T-helper 17 cell (primary cell): ENCODE measurements at places on chromosomes 5 and 9. TPM values are rescaled to one million over a fixed set of nuclear protein-coding genes. Genes with fewer than 3 reads are reported as not detected.

The PELO gene
- 8.1 TPM for total RNA-seq

The ADAMTS13 gene
- total RNA-seq = 1.9 TPM

- H3K4me1 ChIP-seq = no peaks in the 10 kb centered on the region
- DNase-seq = no peak
- H3K4me3 ChIP-seq = no peak overlapping the region
- peaks cover 36% of the 10 kb centered on the region for H3K27me3 ChIP-seq
- no peaks in the 10 kb centered on the region for H3K36me3 ChIP-seq
These were observed 61.1 kb upstream of the MAN2A1 start for GRCh38 chr5:109628591-109628990.

DNA sequence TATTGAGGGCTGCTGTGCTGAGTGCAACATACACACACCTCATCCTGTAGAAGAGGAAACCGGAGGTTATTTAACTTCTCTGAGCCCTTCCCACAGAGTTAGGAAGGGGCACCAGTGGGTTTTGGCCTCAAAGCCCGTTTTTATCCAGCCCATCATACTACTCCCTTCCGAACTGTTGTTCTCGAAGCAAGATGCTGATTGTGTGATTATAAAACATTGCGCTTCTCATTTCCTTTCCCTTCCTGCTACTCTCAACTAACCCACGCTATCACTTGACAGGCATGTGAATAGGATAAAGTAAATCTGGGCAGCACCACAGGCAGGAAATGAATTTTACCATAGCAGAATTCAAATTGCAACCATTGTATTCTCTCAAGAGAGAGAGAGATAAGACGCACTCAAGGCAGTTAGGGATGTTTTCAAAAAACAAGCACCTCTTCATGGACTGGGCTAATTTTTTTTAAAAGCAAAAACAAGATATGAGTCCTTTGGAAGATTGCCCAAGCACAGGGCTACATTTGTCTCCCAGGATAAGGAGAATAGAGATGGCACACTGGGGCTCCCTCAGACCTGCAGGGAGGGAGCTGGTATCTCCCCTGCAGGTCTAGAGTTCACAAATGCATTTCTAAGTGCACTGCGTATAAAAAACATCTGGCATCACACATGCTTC lies 52.6 kb downstream of the GNA14 start:
- peaks cover 28% of the 10 kb centered on the region for H3K27me3 ChIP-seq
- H3K4me1 ChIP-seq = peaks cover 6% of the 10 kb centered on the region
- no peak overlapping the region for H3K27ac ChIP-seq
- H3K36me3 ChIP-seq = no peaks in the 10 kb centered on the region

- peaks cover 17% of the 10 kb centered on the region for H3K36me3 ChIP-seq
- H3K4me1 ChIP-seq = peaks cover 3% of the 10 kb centered on the region
- DNase-seq = no peak
These were observed 83.9 kb downstream of the RIC1 start for GRCh38 chr9:5712651-5713390.

The NADK2 gene
- total RNA-seq = 12.0 TPM

DNA sequence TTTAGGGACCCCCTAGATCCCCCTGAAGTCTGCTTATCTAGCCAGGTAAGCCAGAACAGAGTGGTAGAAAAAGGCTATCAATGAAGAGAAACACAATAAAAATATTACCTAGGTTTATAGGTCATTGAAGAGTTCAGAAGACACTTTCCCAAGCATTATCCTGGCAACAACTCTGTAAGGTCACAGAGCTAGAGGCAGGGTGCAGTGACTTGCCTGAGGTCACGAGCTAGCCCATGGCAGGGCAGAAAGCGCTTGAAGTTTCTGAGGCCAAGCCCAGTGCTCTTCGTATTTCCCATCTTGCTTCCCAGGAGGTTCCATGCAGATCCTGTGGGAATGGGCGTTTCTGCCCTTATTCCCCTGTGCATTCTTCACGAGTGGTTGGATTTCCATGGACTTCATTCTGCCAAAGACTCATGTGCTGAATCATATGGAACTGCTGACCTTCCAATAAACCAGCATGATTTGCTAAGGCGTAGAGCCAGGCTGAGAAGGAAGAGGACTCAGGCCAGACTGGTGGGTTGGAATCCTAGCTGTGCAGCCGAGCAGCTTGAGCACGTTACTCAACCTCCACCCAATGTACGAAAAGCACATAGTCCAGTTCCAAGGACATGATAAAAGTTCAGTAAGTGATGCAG lies 22.1 kb downstream of the TRMO start:
- peak overlapping the region; percentile 45 for H3K4me3 ChIP-seq
- H3K27ac ChIP-seq = peak overlapping the region; percentile 19
- H3K4me1 ChIP-seq = peaks cover 34% of the 10 kb centered on the region
- no peaks in the 10 kb centered on the region for H3K27me3 ChIP-seq
- peaks cover 4% of the 10 kb centered on the region for H3K36me3 ChIP-seq

The SH3GL2 gene
- total RNA-seq = not detected

- no peaks in the 10 kb centered on the region for H3K36me3 ChIP-seq
- H3K27me3 ChIP-seq = peaks cover 27% of the 10 kb centered on the region
- no peak overlapping the region for H3K4me3 ChIP-seq
- no peak for DNase-seq
- H3K27ac ChIP-seq = no peak overlapping the region
These were observed 71.4 kb upstream of the DAP start for GRCh38 chr5:10832421-10832820.

- no peak for DNase-seq
- H3K4me3 ChIP-seq = no peak overlapping the region
- H3K4me1 ChIP-seq = peaks cover 6% of the 10 kb centered on the region
- H3K36me3 ChIP-seq = no peaks in the 10 kb centered on the region
- H3K27ac ChIP-seq = peak overlapping the region; percentile 57
These were observed 9.3 kb downstream of the SH3RF2 start for GRCh38 chr5:145945620-145946111.

DNA sequence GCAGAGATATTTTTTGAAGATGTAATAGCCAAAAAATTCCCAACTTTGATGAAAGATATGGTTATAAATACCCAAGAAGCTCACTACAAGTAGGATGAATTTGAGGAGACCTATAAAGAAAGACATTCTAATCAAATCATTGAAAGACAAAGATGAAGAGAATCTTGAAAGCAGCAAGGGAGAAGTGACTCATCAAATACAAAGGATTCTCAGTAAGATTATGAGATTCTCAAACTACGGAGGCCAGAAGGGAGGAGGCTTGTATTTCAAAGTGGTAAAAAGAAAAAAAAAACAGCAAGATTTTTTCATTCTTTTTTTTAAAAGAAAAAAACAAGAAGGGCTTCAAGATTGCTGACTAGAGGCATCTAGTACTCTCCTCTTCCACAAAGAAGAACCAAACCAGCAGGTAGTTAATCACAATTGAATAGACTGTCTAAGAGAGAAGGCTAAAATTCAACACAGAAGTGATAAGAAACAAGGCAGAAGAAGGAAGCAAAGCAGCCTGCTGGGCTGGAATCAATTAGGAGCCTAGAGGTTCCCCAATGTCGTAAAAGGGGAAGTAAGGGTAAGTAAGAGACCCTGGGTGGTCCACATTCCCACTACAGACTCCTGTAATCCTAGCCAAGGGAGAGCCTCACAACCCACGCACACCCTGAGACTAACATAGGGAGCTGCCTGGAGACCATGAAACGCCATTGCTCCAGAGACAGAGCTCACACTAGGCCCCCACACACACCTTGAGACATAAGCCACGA lies 59.1 kb upstream of the NIPAL4 start:
- peak overlapping the region; percentile 57 for H3K27ac ChIP-seq
- DNase-seq = no peak
- no peaks in the 10 kb centered on the region for H3K27me3 ChIP-seq

DNA sequence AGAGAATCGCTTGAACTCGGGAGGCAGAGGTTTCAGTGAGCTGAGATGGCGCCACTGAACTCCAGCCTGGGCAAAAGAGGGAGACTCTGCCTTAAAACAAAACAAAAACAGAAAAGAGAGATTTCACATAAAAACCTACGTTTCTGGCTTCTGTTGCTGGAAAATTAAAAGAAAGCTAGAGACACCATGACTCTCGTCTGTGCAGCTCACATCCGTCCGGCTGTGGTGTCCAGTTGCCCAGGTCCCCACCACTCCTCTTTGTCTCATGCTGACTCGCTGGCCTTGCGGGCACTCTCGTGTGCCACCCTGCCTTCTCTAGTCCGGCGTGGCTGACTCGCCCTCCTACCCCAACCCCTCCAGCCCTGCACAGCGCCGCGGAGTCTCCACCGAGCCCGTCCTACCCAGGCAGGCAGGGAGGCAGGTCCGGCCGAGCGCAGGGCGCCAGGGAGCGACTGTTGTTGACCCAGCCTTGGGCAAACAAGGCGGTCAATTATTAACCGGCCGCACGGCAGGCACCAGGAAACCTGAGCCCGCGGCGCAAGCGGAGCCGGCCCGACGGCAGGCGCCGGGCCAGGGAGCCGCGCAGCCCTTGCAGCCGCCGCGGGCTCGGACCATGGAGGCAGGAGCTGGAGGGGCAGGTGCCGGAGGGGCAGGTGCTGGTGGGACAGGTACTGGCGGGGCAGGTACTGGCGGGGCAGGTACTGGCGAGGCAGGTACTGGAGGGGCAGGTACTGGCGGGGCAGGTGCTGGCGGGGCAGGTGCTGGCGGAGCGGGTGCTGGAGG lies at the start of gene PRRT1B:
Gene PRRT1B (plus strand): TSS at position 521 of the 783 bp plus-strand sequence. CDS start 93 bp downstream, at position 614.
- no peak within 1 kb of the TSS for H3K27ac ChIP-seq
- H3K36me3 ChIP-seq = peaks cover 9% of the 10 kb centered on the region
- H3K4me3 ChIP-seq = peak within 1 kb of the TSS; percentile 77
- H3K27me3 ChIP-seq = peaks cover 33% of the 10 kb centered on the region
- peaks cover 9% of the 10 kb centered on the region for H3K4me1 ChIP-seq

- H3K4me3 ChIP-seq = peak overlapping the region; percentile 41
- H3K36me3 ChIP-seq = peaks cover 5% of the 10 kb centered on the region
- H3K4me1 ChIP-seq = peaks cover 18% of the 10 kb centered on the region
- DNase-seq = no peak
These were observed 14.4 kb upstream of the SYNPO start for GRCh38 chr5:150625831-150626746.

DNA sequence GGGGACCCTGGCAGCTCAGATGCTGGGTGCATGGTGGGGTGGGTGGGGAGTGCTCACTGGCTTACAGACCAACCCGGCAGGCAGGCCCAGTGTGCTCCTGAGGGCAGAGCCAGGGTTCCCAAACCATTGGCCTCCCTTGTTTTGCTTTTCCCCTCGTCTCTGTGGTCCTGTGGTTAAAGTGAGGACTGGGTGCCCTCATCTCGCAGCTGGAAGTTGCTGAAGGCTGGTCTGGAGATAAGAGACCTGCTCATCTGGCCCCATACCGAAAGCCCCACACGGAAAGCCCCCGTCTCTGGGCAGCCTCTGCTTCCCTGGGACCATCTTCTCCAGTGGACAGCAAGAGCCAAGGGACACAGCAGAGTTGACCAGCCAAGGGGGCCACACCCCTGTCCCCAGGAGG lies 9.8 kb upstream of the NACC2 start:
- peaks cover 23% of the 10 kb centered on the region for H3K4me1 ChIP-seq
- no peak for DNase-seq
- H3K36me3 ChIP-seq = no peaks in the 10 kb centered on the region
- no peaks in the 10 kb centered on the region for H3K27me3 ChIP-seq
- no peak overlapping the region for H3K27ac ChIP-seq

DNA sequence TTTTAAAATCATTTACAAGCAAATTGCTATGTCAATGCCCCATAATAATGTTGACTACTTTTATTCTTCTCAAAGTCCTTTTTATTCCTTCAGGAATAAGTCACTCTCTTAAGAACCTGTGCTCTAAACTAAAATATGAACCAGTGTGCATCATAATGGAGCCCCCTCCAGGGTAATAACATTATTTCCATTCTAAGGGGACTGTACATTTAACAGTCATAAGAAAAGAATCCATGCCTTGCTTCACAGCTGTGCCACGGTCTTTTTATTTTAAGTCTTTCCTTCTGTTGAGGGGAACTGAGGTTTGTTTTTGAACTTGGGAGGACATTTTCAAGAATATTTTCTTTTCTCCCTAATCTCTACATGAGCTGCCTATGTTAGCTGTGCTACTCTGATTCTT lies 297.6 kb downstream of the MAN2A1 start:
- H3K4me3 ChIP-seq = no peak overlapping the region
- H3K4me1 ChIP-seq = no peaks in the 10 kb centered on the region
- peaks cover 21% of the 10 kb centered on the region for H3K27me3 ChIP-seq
- no peak for DNase-seq
- H3K27ac ChIP-seq = no peak overlapping the region

The ARAP3 gene
- total RNA-seq = 3.2 TPM

- no peak for DNase-seq
- H3K4me1 ChIP-seq = no peaks in the 10 kb centered on the region
- H3K27me3 ChIP-seq = no peaks in the 10 kb centered on the region
These were observed 5.5 kb upstream of the CAMLG start for GRCh38 chr5:134732819-134733218.

DNA sequence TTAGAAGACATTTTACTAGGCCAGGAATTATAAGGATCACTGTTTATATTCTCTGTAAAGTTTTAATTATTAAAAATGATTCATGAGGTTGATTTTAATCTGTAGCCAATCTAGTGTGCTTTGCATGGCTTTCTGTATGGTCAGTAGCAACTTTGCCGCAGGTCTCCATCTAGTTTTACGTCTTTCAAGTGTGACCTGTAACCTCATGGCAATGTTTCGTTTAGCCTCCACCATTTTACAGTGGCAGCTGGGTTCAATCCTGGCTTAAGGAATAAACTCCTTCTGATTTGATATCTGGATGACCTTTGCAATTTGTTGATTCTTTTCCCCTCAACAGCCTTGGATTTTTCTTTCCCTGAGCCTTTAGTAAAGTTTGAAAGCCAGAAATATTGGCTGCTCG lies 434.5 kb upstream of the CDH9 start:
- no peak for DNase-seq
- H3K4me3 ChIP-seq = no peak overlapping the region
- H3K27ac ChIP-seq = no peak overlapping the region
- H3K27me3 ChIP-seq = no peaks in the 10 kb centered on the region
- no peaks in the 10 kb centered on the region for H3K36me3 ChIP-seq
- H3K4me1 ChIP-seq = no peaks in the 10 kb centered on the region
